NCI-H1092 treated with DMSO at 0.1 percent for 48 hours (cell line): ENCODE measurements at places on chromosomes 12 and 14.

DNA sequence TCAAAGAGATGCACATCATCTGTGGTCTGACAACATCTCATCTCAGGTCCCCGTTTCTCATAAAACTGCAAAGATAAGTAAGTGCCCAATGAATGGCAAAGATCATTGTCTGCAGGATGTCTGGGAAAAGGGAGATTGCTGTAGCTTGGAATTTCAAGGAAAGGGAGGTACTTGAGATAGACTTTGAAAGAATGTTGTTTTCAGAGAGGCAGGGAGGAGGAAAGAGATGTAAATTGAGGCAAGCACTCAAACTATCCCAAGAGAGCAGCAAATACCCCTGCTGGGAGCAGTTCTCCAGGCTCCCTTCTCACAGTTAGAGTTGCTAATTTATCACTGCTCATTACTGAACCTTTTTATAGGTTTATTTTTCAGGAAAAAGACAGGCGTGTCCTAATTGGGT lies 107.1 kb downstream of the MYRFL start:
- no peak for DNase-seq

DNA sequence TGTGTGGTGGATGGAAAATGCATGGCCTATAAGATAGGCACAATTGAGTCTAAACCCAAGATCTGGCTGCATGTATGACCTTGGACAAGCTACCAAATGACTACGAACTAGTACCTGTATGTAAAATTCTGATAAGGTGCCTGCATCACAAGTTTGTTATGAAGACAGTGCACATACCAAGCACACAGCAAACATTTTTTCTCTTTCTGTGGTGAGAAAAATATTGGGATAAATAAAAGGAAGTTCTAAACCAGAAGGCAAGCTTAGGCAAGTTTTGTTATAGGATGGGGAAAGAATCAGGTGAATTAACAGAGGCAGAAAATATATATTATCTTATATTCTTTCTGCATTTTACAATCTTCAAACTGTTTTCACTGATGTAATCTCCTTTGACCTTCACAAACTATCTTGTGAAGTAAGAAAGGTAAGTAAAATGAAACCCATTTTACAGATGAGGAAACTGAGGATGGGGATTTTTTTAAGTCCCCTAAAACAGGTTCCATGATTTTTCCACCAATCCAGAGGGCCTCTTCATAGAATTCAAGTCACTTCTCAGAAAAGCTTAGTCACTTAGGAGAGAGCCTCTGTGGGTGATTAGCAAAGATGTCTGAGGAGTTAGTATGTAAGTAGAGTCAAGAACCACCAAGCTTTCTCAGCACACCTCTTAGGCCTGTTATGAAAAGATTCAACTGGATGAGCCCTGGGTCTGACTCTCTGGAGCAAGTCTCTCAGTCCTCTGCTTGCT lies 132.0 kb upstream of the RAP1B start:
- no peak for DNase-seq

- no peak for DNase-seq
Measured at GRCh38 chr12:7642876-7643309, 22.8 kb downstream of the APOBEC1 start.

- DNase-seq = no peak
Measured at GRCh38 chr12:1880876-1881275, 37.6 kb downstream of the CACNA2D4 start.

DNA sequence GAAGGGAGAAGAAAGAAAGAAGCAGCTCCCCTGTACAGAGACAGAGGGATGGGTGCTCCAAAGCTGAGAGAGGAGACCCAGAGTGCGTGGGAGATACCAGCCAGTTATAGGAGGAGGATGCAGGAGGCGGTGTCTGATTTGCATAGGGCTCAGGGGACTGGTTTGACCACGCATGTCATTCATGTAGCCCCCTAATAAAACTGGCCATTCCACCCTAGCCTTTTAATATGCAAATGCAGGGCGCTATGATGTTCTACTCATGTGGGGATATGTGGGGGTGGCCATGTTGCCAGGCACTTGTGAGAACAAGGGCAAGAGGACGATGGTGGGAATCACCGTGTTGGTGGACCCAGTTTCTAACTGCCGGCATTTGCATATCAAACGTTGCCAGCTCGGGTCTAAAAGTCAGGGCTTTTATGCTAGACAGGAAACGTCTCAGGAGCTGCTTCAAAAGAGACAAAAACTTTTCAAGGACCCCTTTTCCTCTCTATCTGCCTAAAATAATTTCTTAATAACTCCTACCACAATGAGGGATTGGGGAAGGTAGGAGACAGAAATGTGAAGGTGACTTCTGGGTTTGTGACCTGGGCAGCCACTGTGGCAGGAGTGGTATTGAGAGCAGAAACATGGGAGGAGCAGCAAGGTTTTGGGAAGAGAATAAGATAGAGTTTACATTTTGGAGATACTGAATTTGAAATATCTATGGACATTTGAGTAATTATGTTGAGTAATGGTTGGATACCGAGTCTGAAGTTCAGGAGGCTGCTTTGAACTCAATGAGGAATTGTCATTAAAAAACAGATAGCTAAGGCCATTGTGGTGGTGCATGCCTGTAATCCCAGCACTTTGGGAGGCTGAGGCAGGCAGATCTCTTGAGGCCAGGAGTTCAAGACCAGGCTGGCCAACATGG lies 2.2 kb upstream of the ATXN3 start:
- no peak for DNase-seq

- DNase-seq = no peak
Measured at GRCh38 chr12:5017638-5018348, 25.9 kb upstream of the KCNA5 start.

DNA sequence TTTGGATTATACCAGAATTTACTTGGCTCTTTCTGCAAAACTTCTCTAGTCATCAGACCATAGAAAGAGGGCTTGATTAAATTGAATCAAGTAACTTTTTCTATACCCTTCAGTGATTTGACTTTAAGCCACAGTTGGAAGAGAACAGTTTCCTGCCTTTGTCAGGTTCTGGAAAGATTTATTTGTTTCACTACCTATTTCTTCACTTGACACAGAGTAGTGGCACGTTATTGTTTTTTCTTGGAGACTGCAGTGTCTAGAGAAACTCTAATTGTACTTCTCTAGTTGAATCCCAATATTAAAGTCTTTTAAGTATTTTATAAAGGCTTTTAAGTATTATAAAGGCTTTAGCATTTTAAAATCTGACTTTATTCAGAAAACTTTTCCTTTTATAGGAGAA lies 138.1 kb downstream of the TMEM117 start:
- DNase-seq = no peak

DNA sequence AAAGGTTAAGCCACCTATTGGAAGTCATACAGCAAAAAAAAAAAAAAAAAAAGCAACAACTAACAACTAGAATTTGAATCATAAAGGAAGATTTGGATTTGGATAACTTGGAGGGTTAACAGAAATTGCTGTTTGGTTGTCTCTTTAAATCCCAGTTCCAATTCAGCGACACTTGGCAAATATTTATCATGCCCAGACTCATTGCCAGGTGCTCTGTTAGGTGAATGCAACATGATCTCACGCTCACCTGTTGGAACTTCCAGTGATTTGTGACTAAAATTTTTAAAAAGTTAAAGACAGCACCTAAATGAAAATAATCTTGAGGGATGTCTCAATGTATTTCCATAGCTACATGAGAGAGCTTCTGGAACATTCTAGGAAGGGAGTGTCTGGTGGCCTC lies 103.7 kb downstream of the TBX3 start:
- no peak for DNase-seq

DNA sequence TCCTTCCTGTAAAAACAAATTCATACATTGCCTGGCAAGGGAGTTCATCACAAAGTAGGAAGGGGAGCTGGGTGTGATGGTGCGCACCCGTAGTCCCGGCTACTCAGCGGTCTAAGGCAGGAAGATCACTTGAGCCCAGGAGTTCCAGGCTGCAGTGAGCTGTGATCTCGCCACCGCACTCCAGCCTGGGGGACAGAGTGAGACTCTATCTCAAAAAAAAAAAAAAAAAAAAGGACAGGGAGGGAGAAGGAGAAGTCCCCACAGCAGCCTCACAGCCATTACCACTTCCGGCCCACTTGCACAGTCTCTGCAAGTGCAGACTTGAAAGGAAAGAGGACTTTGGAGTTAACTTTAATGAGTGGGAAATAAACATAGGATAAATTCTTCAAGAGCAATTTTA lies 121.0 kb downstream of the FBXL14 start:
- DNase-seq = no peak

- no peak for DNase-seq
Measured at GRCh38 chr14:100370003-100370402, 46.9 kb downstream of the SLC25A47 start.

GRCh38 chr12:26121323-26122060 lies 3.3 kb downstream of the BHLHE41 start:
- no peak for DNase-seq

DNA sequence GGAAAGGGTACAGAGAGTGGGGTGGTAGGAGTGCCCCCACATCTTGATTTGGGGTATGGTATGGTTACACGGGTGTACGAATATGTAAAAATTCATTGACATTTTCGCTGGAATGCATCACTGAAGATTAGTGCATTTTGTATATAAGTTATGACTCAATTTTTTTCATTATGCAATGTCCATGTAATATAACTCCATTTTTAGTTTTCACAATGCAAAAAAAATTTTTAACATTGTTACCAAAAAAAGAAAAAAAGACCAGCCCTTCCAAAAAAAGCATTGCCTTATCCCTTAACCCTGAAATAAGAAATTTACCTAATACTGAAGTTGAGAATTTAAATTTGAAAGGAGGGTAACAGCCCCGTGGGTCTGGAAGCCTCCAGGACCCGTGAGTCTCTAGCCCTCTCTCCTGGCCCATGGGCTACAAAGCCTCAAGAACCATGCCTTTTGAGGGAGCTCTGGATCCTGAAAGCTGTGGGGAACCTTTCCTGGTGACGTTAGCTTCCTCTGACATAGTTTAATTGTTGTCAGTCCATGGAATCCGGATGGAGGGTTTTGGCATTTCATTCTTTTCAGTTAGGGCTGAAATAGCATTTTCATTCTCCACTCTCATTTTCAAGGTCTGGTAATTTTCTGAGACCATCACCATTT lies 55.6 kb upstream of the ACTN1 start:
- DNase-seq = no peak

GRCh38 chr12:95262808-95263207 lies 45.2 kb downstream of the VEZT start:
- DNase-seq = no peak

- DNase-seq = peak; percentile 66
Measured at GRCh38 chr14:89254166-89254909, 162.7 kb downstream of the FOXN3 start.

GRCh38 chr12:26768611-26769603 lies 64.1 kb downstream of the ITPR2 start:
- DNase-seq = no peak

- DNase-seq = no peak
Measured at GRCh38 chr12:30448038-30448437, 247.6 kb downstream of the IPO8 start.

- DNase-seq = no peak
Measured at GRCh38 chr14:22002860-22003284, 329.3 kb upstream of the OR4E1 start.

DNA sequence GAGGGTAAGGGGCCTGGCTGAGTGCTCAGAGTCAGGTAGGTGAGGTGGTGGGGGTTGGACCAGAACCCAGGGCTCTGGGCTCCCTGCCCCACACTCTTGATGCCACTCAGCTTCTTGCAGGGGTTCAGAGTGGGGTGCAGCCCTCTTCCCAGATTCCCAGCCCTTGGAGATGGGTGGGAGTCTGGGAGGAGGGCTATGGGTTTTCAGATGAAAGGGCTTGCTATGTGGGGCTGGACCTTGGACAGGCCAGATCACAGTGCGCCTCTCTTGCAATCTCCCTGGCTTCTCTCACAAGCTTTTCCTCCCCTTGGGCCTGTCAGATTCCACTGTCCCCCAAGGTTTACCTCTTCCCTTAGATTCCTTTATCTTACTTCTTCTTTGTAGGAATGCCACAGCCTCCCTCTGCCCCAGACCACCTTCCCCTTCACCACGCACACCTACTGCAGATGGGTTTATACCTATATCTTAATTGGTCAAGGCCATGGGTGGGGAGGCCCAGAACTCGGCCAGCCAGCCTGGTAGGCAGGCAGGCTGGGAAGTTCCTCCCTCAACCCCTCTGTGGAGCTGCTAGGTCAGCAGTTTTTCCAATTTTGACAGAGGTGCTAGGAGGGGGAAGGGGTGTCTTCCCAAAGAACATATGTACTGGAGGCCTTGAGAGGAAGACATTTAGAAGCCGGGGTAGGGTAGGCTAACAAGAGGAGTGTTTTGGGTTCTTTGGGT lies 1.4 kb downstream of the NYNRIN start:
- no peak for DNase-seq

DNA sequence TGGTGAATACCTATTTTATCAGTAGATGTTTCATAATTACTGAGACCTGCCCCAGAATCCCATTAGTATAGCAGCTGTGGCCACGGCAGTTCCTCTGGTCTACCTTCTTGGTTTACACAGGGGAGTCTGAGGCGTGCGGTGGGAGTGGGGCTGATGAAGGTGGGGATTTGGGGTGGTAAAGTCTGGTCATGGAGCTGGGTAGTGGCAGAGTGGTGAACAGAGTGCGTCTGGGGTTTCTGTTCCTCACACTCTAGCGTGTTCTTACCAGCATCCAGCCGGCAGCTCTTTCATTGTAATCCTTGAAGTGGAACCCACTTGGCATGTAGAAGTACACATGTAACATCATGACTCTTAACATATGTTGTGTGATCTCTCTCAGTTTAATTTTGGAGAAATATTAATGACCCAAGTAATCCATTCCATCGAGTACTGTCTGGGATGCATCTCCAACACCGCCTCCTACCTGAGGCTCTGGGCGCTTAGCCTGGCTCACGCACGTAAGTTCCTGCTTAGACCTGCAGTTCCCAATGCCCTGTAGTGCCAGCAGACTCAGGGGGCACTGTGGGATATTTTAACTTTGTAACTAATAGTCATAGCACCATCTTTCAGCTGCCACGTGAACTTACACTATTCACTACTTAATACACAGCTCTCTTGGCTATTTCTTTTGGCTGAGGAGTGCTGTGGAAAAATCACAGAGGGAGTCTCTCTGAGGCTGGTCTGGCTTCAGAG lies 7.9 kb upstream of the DNAH10 start:
- no peak for DNase-seq

- DNase-seq = no peak
Measured at GRCh38 chr12:44347145-44347544, 511.3 kb downstream of the TMEM117 start.

DNA sequence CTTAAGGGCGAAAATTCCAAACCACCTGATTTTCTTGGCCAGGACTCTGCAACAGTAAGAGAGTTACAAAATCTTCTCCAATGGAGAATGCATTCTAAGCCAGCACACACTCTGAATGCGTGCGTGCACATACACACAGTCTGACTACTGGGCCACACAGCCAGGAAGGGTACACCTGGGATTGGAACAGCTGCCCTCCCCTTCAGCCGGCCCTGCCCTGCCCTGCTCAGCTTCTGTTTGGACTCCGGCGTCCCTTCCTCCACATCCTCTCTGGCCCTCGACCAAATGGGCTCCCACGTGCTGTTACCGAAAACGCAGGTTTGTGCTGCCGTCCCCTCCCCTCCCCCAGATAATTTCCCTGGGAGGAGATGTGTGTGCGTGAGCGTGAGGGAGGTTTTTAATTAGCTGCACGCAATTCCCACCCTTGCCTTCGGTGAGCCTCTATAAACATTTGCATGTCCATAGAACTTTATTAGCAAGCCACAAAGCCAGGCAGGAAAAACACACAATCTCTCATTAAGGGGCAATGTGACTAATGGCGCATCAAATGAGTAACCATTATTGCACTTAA lies 43.0 kb downstream of the CCNK start:
- no peak for DNase-seq
